Temporal lobe (tissue), 4 donors: ENCODE measurements at places on chromosomes 5 and 9. TPM values are rescaled to one million over a fixed set of nuclear protein-coding genes. Genes with fewer than 3 reads are reported as not detected.

TMEFF1 gene
- total RNA-seq = 38.4 TPM

MLANA gene
- not detected for total RNA-seq

PRSS3 gene
- 0.25 TPM for total RNA-seq

COL15A1 gene
- total RNA-seq = 8.4 TPM

UIMC1 gene
- 47.9 TPM for total RNA-seq

IFNB1 gene
- not detected for total RNA-seq

WHRN gene
- total RNA-seq = 0.98 TPM

SPAG8 gene
- total RNA-seq = 2.0 TPM

PHF24 gene
- total RNA-seq = 25.6 TPM

RNF183 gene
- total RNA-seq = not detected

TEX48 gene
- not detected for total RNA-seq

PCDHB15 gene
- 16.0 TPM for total RNA-seq
